ENCODE measurements at places on chromosomes 7 and 10. TPM values are rescaled to one million over a fixed set of nuclear protein-coding genes. Genes with fewer than 3 reads are reported as not detected.

DNA sequence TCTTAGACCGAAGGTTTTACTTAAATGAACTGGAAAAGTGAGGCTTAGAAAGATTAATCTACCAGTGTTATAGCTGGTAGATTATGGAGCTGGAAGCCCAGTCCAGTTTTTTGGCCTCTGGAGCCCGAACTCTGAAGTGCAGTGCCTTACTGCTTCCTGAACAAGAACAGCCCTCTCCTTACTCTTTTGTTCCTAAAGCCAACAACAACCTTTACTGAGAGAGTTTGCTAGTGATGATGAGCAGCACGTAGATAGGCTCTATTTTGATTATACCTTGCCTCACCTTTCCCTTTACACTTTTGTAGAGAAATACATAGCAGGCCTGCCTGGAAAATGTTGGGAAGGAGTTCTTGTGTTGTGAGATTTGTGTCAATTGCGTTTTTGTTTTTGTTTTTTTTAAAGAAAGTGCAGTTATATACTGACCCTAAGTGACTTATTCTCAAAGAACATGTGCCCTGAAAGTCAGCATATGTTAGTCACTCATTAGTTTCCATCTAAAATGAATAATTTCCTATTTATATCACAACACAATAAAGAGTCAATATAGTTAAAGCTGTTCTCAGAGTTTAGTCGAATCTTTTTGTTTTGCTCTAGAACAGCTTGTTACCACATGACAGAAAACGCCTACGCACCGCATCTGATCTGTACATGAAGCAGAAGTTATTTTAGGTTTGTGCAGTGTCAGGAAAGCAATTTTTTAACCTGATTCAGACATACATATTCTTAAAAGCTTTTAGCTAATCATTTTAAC, 33.0 kb downstream of the PLEKHA1 start:
- no peak for DNase-seq

- DNase-seq, result no peak
Observed at GRCh38 chr10:83666762-83667161, 472.5 kb upstream of the GHITM start.

DNA sequence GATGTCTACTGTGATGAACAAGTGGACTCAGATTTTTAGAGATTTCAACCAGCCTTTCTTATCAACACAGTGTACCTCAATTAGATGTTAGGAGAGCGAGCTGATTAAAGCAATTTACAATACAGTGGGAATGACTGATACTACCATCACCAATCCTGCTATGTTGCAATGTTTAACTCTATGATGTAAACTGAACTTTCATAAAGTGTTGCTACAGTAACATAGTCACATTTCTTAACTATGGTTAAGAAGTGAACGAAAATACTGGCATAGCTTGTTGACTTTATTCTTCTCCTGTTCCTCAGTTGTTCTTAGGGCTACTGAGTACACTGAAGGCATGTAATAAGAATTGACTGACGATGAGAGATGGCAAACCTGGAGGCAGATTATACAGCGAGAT, 139.8 kb downstream of the MYOF start:
- DNase-seq, result no peak

DNA sequence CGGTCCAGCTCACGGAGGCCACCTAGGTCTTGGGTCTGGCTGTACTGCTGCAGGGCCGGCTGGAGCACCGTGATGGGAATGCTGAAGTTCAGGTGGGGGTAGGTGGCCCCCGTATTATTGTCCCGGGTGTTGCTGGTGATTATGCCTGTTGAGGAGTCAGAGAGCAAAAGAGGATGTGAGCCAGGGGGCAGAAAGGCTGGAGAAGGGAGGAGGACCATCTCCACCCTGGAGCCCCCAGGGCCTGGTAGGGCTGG, 6.6 kb downstream of the TYSND1 start:
- DNase-seq, result no peak

SPAM1 gene
- not detected for total RNA-seq

TAS2R5 gene
- 1.8 TPM for total RNA-seq

ITPRID1 gene
- not detected for total RNA-seq

SFRP5 gene
- not detected for total RNA-seq
